ENCODE measurements at places on chromosomes 3 and 15. TPM values are rescaled to one million over a fixed set of nuclear protein-coding genes. Genes with fewer than 3 reads are reported as not detected.

Gene SRGAP3
- total RNA-seq: 0.37 TPM

Gene GOLGA6L10
- 0.47 TPM for total RNA-seq

Gene TAMM41
- total RNA-seq: 3.7 TPM

Gene ZNF385D
- total RNA-seq: under 0.01 TPM

Gene RTP1
- total RNA-seq: not detected

Gene TRPM1
- 3.2 TPM for total RNA-seq

Gene CLDN1
- total RNA-seq: not detected

Gene TGM4
- total RNA-seq: not detected

Gene SPCS1
- total RNA-seq: 99.9 TPM

Gene FRMD5
- not detected for total RNA-seq

Gene SCAANT1
- not detected for total RNA-seq

Gene INSYN1
- total RNA-seq: 22.2 TPM

GRCh38 chr3:164351131-164351530 is 727.2 kb downstream of the SI start:
- DNase-seq: no peak

- no peak for DNase-seq
These were observed 115.5 kb upstream of the ALDH1A3 start for GRCh38 chr15:100763835-100764750.

GRCh38 chr3:39920271-39920670 is 110.9 kb downstream of the MYRIP start:
- DNase-seq: no peak

DNA sequence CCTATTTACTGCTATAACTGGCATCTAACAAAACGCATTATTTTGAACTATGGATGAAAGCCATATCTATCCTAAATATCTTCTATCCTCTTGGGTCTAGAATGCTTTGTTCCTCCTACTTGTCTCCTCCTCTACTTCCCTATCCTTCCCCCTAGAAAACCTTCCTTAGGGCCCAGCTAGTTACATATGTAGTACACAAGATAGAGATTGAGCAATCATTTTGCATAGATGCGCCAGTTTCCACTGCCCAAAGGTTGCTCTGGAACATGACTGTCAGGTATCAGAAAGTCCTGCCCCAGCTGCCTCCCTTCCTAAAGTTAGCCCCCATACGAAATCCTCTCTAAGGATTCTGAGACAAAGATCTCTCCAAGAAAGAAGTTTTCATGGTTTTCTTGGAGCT is 55.1 kb downstream of the GPR160 start:
- no peak for DNase-seq

DNA sequence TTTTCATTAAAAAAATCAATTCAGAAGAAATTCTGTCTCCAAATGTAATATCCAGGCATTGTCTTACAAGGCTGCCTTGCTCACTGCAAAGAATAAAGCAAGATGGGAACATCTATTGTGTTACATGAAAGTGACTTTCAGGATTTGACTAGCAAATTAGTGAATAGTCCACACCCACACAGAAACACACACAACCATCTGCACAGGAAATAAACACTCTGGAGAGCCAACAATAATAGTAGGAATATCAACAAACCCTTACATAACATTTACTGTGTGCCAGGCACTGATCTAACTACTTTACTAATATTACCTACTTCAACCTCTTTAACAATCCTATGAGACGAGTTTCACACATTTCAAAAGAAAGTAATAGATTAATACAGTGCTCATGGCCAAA is 28.9 kb upstream of the ZNF385D start:
- no peak for DNase-seq

- no peak for DNase-seq
These were observed 340.0 kb downstream of the VPS13C start for GRCh38 chr15:61720197-61720704.

DNA sequence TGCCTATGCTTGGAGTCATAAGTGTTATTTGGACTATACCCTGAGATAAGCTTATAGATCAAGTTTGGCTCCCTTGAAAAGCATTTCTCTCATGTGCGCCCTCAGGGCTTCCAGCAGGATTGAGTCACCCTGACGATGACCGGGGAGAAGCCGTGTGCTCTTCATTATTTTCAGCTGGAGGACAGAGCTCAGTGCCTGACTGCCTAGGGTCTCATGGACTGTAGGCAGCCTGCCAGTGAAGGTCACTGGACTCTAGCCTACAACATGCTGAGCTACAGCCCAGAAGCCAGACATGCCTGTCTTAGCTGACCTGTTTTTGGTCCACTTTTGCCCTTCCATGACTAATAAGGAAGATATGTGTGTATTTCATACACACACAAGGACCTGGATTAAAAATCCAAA is 31.6 kb upstream of the NUDT16 start:
- DNase-seq: no peak

GRCh38 chr3:52123106-52123725 is 31.0 kb downstream of the POC1A start:
- DNase-seq: peak; percentile 81

DNA sequence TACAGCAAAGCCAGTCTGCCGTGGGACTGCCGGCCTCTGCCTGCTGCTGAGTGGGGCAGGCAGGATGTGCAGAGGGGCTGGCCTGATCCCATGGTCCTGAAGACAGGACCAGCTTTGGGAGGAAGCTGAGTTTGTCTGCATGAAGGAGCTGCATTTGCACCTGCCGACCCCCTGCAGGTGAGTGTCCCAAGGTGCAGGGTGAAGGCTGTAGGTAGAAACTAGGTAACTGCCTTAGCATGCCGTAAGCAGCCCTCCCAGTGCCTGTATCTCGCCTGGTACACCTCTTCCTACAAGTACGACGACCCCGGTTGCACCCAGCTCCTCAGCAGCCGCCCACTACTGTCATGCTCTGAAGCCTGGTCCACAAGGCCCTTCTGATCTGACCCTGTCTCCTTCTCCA is 34.9 kb downstream of the AMOTL2 start:
- DNase-seq: no peak

GRCh38 chr3:194854206-194854605 is 168.5 kb downstream of the FAM43A start:
- no peak for DNase-seq

- DNase-seq: peak; percentile 41
These were observed 59.9 kb upstream of the KLF13 start for GRCh38 chr15:31266712-31267111.

DNA sequence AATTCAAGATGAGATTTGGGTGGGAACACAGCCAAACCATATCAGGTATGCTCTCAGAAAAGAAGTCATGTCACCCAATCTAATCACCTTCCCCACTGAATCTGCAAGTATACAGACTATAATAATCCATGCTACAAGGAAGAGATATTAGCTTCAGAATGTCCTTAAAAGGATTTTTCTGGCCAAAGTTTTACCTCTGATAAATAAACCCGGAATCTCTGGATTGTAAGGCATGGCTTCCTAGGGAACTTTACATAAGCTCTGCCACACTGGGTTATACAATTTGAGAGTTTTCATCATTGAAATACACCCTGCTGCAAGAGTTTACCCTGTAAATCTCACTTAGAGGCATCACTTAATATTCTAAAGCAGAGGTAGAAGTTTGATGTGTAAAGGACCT is 330.5 kb upstream of the KCNMB2 start:
- DNase-seq: no peak

DNA sequence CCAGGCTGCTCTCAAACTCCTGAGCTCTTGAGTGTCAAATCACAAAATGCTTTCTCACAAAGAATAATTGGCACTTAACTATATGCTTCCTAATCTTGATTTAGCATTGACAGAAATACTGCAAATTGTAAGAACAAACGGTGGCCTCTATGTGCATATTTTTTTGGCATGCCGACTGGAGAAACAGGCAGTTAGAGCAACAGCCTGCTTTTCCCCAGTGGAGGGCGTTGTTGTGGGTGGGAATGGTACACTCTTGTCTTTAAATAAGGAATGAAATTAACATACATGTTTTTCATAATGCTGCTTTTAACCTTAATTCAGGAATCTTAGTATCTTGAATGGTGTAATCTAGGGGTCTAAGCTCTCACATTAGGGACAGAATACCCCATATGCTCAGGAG is 31.1 kb upstream of the SV2B start:
- DNase-seq: no peak

- no peak for DNase-seq
These were observed 31.6 kb downstream of the MLH1 start for GRCh38 chr3:37024820-37025405.

GRCh38 chr3:126954141-126954842 is 28.6 kb upstream of the PLXNA1 start:
- DNase-seq: no peak

DNA sequence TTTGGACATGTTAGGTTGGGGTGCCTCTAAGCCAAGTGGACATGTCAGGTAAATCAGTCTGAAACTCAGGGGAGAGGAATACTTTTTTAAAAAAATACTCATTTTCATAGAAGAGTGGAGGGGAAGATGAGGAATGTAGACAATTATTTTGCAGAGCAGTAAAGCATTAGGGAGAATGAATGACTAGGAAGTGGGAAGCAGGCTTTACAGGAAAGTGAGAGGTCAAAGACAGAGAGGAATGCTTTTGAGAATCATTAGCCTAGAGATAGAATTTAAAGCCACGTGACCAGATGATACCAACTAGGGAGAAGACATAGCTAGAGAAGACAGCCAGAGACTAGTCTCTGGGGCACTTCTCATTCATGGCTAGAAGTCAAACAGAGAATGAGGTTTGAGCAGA is 91.0 kb downstream of the RAD18 start:
- DNase-seq: no peak

- no peak for DNase-seq
These were observed 53.9 kb upstream of the MELTF start for GRCh38 chr3:197083486-197083885.

DNA sequence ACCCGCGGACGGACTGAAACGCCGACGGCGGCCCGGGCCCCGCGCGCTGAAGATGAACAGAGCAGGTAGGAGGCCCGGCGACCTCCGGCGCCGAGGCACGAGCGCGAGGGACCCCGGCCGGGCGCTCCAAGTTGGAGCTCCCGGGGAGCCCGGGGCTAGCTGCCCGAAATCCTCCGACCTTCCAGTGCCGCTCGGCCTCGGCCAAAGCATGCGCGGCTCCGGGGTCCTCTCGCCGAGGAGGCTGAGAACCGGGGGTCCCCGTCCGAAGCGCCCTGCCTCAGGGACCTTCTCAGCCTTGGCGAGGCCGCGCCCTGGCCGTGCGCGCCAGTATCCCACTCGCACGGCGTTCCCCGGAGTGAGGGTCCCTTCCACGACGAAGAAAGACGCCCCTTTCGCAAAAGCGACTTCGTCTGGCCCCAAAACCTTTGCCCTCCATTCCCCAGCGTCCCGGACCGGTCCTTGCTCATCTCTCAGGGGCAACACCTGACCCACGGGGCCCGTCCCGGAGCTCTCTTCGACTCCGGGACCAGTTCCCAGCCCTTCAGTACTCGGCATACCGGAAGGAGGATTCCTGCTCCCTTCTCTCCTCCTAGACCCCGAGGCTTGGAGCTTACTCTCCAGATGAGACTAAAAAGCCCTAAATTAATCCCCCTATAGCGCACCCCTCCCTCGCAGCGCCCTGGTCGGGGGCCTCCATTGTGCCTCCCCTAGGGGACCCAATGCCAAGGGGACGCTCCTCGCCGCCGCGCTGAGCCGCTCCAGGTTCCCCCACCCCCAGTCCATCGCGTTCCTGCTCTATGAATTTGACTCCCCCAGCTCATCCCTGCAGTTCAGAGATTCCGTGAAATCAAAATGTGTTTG is 7.7 kb upstream of the FGD5 start:
- DNase-seq: no peak

DNA sequence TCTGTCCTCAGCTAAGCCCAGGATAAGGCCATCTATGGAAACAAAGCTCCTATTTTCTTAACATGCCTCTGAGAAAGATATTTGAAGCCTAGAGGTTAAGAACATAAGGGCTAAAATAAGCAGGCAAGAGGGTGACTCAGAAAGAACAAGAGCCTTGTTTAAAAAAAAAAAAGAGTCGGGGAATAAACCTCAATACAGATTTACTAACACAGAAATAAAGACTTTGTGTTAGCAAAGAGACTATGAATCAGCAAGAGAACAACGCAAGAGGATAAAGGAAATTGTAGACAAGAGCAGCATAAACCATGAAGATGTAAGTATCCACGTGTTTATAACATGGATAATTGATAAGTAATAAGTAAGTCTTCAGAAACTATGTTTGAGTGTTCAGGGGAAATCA is 36.0 kb downstream of the RAB27A start:
- DNase-seq: no peak

DNA sequence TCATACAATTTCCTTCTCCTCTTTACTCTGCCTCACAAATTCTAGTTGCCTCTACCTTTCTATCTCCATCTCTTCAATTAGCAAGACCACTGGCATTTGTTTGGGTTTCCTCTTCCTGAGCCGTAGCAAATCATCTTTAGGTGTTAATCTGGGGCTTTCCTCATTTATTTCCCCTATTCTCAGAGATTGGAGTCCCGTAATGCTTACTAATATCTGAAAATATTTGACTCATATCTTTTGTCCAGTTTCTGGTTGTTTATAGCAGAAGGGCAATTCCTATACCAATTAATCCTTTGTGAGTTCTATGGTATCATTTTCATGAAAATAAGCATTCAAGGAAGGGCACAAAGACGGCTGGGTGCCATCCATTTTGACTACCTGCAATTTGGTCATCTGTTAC is 103.7 kb downstream of the NR2E3 start:
- no peak for DNase-seq

GRCh38 chr3:100396967-100397366 is 3.9 kb downstream of the TOMM70 start:
- DNase-seq: no peak

DNA sequence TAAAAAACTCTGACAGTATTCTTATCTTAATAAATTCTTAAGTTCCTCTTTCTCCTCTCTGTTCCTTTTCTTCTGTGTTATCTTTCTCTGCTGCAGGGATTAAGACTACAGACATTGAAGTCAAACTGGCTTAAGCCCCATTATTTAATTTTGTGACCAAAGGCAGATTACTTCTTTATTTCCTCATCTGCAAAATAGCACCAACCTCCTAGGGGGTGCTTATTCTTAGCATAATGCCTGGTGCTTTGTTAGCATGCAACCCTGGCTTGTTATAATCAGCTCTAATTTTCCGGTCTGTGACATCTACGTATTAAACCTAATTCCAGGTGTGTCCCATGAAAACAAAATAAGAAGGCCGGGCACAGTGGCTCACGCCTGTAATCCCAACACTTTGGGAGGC is 23.8 kb downstream of the SEMA6D start:
- DNase-seq: no peak

DNA sequence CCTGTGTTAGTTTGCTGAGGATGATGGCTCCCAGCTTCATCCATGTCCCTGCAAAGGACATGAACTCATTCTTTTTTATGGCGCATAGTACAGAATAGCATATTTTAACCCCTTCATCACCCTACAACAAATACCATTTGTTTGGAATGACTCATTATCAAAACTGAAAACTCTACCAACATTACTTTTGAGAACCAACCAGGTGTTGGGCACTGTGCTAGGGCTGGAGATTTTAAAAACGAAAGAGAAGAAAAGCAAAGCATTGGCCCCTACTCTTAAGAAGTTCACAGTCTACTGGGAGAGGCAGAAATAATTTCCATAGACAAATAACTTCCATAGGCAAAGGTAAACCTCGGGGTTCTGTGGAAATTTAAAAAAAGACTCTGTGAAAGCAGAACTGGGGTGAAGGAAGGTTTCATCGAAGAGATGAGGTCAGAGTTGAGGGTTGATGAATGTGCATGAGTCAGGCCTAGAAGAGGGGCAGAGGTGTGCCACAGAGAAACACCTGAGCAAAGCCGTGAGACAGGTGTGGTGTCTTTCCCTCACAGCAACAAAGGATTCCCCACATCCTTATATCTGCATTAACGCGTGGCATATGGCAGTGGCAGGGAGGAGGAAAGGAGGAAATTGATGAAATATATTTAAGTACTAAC is 51.0 kb downstream of the MCF2L2 start:
- DNase-seq: no peak

GRCh38 chr3:187695449-187695848 is 6.9 kb downstream of the RTP2 start:
- no peak for DNase-seq

GRCh38 chr15:76905013-76905839 is at the start of gene SCAPER:
Gene SCAPER (minus strand): TSS chr15:76905340. CDS start chr15:76883817, 21,523 bp downstream.
- peak; percentile 89 for DNase-seq

Data from G401 (cell line).